Temporal lobe (tissue), 4 donors: ENCODE measurements at places on chromosomes 13 and 19. TPM values are rescaled to one million over a fixed set of nuclear protein-coding genes. Genes with fewer than 3 reads are reported as not detected.

Gene SHISA7
- 7.1 TPM for total RNA-seq

Gene EMC10
- total RNA-seq, result 56.3 TPM

Gene PRR22
- total RNA-seq, result 0.25 TPM

Gene ATP8B3
- total RNA-seq, result under 0.01 TPM

Gene ZNF653
- total RNA-seq, result 9.3 TPM

Gene C19orf33
- total RNA-seq, result 1.2 TPM

Gene CASP14
- total RNA-seq, result not detected

Gene SLC7A9
- 0.74 TPM for total RNA-seq

Gene COG3
- 39.3 TPM for total RNA-seq

Gene ZNF667
- 22.6 TPM for total RNA-seq

Gene ZNF549
- total RNA-seq, result 17.7 TPM

Gene ATP11A
- total RNA-seq, result 6.6 TPM

Gene B3GNT3
- total RNA-seq, result not detected

Gene PSG11
- not detected for total RNA-seq

Gene TNFSF11
- total RNA-seq, result not detected

Gene PSG6
- not detected for total RNA-seq

Gene ZNF426
- 13.3 TPM for total RNA-seq

Gene ZIM2
- 4.2 TPM for total RNA-seq

Gene SHD
- total RNA-seq, result 2.2 TPM

Gene S1PR5
- under 0.01 TPM for total RNA-seq

Gene STOML3
- 0.25 TPM for total RNA-seq

Gene CEACAM5
- 0.25 TPM for total RNA-seq

Gene ZNF573
- 43.8 TPM for total RNA-seq

Gene ZNF91
- total RNA-seq, result 573 TPM

Gene RINL
- total RNA-seq, result 1.7 TPM

Gene ZNF534
- 2.7 TPM for total RNA-seq

Gene LYL1
- total RNA-seq, result 1.2 TPM

Gene MFSD12
- 24.6 TPM for total RNA-seq
